Smooth muscle cell of trachea (primary cell): ENCODE measurements at places on chromosomes 13 and 19. TPM values are rescaled to one million over a fixed set of nuclear protein-coding genes. Genes with fewer than 3 reads are reported as not detected.

MCEMP1 gene
- not detected in 2 replicates for total RNA-seq

CPB2 gene
- total RNA-seq = not detected in 2 replicates

ZNF681 gene
- total RNA-seq = 0.50 and 0.87 TPM in 2 replicates

DKKL1 gene
- 0.44 TPM in 1 of 2 replicates, not detected in the other for total RNA-seq

FLT1 gene
- total RNA-seq = 1.3 and 1.7 TPM in 2 replicates
